ENCODE measurements at places on chromosomes 4 and X.

DNA sequence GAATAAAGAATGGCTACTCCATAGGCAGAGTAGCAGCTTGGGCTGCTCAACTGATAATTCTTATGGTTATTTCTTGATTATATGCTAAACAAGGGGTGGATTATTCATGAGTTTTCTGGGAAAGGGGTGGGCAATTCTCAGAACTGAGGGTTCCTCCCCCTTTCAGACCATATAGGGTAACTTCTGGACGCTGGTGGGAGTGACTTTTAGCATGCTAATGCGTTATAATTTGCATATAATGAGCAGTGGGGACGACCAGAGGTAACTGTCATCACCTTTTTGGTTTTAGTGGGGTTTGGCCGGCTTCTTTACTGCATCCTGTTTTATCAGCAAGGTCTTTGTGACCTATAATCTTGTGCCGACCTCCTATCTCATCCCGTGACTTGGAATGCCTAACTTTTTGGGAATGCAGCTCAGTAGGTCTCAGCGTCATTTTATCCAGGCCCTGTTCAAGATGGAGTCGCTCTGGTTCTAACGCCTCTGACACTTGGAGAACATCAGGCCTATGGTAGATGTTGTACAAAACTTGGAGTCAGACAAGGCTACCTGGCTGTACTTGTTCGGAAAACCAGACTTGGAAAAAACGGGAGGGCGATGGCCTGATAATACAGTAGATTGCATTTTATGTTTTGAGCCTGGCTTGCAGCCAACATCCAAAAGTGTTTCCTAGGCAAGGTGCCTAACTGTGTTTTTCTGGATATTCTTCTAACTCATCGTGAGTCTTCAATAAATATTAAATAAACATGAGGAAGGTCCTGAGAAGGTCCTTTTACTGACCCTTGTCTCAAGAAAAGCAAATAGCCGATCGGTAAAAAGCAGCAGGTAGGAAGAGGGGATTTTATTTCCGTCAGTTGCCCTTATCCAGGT, 1.8 kb upstream of the TMEM164 start:
- DNase-seq, result no peak

- no peak for DNase-seq
These were observed 391 bp downstream of the UBL4A start for GRCh38 chrX:154486052-154486395.

DNA sequence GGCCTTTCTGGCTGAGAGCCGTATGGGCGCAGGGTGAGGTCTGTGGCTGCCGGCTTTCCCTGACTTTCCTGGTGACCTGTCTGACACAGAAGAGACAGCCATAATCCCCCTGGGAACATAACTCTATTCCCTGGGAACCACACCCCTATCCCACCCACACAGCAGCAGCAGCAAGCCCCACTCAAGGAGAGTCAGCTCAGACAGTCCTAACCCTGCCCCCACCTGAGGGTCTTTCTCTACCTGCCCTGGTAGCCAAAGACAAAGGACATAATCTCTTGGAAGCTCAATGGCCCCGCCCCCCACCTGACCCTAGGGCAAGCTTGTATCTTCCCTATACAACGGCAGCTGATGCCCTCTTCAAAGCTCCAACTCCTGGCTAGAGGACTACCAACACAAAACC, 74.6 kb downstream of the PABPC4L start:
- no peak for DNase-seq

DNA sequence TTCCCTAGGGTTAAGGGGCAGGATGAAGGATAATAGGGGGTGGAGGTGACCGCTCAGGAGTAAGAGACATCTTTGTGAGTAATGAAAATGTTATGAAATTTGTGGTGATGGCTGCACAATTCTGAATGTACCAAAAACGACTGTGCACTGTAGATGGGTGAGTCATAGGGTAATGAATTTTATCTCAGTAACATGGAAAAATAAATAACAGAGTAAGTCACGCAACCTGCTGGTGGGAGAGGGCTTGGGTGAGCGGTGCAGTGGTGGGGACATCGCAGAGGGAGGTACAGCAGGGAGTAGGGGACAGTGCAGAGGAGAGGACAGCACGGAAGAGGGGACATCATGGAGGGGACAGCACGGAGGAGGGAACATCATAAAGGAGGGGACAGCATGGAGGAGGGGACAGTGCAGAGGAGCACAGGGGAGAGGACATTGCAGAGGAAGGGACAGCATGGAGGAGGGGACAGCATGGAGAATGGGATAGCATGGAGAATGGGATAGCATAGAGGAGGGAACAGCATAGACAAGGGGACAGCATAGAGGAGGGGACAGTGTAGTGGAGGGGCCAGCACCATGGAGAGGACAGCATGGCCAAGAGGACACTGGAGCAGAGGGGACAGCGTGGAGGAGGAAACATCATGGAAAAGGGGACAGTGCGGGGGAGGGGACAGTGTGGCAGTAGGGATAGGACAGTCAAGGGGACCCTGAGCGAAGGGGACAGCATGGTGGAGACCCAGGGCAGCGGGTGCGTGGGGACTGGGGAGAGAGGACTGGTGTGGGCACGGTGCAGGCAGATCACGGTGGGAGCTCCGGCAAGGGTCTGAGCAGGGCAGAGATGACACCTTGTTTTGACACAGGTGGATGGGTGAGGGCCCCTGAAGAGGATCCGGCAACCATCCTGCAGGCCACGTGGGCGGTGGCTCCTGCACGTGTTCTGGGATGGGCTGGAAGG, 68.5 kb upstream of the MXD4 start:
- no peak for DNase-seq

DNA sequence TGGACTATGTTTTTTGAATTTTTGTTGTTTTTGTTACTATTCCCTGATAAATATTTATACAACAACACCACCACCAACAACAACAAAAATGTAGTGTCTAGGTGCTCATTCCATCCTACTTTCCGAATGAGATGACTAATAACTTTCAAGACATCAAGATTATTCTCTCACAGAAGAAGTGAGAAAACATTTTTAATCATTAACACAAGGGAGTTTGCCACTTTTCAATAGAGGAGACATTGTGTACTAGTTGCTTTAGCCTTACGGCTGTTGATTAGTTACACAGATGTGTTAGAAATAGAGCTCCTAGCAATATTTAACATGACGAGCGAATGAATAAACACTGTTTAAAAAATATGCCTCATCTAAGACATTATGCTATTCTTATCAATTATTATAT, 898.8 kb downstream of the C4orf33 start:
- DNase-seq, result no peak

GRCh38 chrX:25012433-25012735, 3.4 kb downstream of the ARX start:
- no peak for DNase-seq

- no peak for DNase-seq
These were observed 744 bp downstream of the NPY5R start for GRCh38 chr4:163344147-163345125.

DNA sequence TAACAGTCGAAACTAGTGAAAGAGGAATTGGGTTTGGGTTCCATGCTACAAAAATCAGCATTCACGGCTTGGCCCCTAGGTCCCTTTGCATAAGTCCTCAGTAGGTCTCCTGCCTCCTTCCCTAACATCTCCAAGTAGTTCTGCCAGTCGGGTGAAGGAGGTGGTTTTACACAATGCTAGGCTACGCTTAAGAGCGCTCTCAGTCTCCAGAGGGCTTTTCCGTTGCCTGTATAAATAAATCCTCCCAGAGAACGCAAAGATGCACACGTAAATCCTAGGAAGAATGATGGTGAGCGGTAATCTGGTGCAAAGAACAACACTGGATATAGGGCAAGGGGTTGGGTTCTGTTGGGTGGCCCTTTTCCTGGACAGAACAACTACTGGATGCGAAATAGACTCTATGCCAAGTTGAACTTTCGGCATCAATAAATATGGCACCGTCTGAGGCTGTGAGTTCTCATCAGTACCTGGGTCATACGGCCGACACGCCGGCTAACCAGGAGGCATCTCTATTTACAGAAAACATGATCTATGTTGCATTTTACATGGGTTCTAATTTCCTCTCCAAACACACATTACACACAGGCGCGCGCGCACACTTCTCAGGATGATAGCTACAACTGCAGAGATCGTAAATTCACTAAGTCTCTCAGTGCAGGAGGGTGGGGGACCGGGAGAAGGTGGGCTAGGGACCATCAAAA, 1.3 kb downstream of the CAMK2D start:
- DNase-seq, result peak; percentile 55

- DNase-seq, result no peak
These were observed 3.7 kb upstream of the SH3TC1 start for GRCh38 chr4:8195431-8195830.

DNA sequence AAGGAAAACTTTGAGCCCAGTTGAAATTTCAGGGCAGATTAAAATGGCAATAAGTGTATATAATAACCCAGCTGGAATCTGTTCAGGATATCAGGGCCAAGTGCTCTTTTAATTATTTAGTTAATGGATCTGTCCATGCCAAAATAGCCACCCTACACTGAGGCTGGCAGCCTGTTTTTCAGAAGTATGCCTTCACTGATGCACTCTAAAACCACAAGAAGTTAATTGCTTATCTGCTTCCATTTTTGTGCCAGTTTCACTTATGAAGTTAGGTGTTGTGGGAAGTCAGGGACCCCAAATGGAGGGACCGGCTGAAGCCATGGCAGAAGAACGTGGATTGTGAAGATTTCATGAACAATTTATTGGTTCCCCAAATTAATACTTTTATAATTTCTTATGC, 960.3 kb downstream of the C4orf33 start:
- no peak for DNase-seq

- DNase-seq, result no peak
These were observed 96.5 kb upstream of the TCEAL2 start for GRCh38 chrX:102029026-102029425.

DNA sequence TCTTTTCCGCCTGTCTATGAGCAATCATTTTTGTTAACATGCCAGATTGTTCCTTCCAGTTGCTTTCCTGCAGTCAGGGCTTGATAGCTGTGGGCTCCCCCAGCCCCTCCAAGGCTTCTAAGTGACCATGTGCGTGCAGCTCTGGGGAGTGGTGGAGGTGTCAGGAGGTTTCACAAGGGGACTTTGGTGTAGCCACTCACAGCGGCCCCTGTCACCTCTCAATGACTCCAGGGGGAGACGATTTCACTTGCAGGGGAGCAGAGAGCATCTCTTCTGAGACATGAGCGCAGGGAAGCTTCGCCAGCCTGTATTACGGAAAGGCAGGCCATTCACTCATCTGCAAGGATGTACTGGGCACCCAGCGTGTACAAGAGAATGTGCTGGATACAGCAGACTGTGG, 3.1 kb upstream of the GPR78 start:
- no peak for DNase-seq

DNA sequence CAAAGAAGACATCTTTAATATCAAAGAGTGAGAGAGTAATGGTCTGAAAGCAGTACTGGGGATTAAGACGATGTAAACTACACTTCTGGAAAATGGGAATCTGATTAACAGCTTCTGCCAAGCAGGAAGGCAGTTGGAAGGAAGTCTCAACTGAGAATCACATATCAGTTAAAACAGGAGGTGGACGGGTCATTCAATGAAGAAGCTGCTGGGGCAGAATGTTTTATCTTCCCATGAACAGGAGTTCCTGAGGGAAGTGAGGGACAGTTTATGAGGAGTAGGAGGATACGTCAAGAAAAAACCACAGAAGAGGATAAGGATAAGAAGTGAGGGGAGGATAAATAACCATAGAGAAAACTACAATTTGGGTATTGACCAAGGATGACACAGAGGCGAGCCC, 38.7 kb upstream of the MAGEA10 start:
- DNase-seq, result no peak

- DNase-seq, result no peak
These were observed 33.5 kb upstream of the CYBB start for GRCh38 chrX:37746218-37746941.

Data from globus pallidus (tissue), 1 donor.